ENCODE measurements at places on chromosomes 1 and 21.

- DNase-seq, result peak; percentile 37
Observed at GRCh38 chr1:20840731-20841130, 53.6 kb upstream of the HP1BP3 start.

- DNase-seq, result no peak
Observed at GRCh38 chr1:89114662-89115061, 11.3 kb downstream of the GBP2 start.

DNA sequence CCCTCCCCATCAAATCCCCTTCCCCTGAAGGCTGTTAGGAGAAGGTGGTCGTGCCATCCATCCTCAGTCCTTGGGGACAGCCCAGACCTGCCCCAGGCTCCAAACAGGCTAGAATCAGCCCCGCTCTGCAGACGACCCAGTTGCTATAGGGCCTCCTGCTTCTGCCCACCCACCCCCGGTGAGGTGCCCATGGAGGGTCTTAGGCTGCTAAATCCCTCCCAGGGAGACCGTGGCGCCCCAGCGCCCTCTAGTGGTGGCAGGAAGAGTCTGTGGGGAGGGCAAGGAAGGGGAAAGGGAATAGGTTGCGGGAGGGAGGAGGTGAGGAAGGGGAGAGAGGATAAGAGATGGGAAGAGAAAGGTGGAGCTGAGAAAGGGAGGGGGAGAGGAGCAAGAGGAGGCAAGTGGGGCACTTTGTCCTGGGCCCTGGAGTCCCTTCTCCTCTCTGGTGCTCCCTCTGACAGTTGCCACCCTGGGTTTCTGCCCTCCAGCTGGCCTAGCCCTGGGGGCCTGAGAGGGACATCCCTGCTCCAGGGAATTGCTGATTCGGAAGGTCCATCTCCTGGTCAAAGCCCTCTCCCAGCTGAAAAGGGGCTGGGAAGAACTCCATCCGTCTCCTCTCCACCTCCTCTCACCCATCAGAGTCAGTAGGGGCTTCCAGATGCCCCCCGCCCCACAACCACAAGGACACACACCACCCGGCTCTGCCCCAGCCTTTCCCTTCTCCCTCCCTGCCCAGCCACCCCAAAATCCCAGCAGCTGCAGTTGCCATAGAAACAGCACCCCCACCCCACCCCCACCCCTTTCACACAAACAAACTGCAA, 55.4 kb downstream of the CAMK2N1 start:
- peak; percentile 39 for DNase-seq

- DNase-seq, result no peak
Observed at GRCh38 chr1:202362212-202362611, 13.7 kb downstream of the PPP1R12B start.

DNA sequence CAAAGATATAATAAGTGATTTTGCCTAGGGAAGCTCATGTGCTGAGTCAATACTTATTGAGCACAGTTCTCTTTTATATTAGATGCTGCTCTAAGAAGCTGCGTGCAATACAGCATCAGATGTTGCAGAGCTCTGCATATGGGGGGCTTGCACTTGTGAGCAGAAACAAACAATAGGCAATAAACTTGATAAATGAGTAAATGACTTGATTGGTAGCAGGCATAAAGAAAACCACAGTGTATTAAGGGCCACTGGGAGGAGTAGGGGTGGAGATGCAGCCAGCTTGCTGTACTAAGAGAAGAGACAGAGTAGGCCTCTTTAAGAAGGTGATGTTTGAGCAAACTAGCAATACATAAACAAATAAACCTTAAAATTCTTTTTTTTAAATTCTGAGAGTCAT, 598.5 kb upstream of the ADAMTS5 start:
- DNase-seq, result no peak

- DNase-seq, result no peak
Observed at GRCh38 chr1:211605603-211606331, 26.8 kb upstream of the SLC30A1 start.

DNA sequence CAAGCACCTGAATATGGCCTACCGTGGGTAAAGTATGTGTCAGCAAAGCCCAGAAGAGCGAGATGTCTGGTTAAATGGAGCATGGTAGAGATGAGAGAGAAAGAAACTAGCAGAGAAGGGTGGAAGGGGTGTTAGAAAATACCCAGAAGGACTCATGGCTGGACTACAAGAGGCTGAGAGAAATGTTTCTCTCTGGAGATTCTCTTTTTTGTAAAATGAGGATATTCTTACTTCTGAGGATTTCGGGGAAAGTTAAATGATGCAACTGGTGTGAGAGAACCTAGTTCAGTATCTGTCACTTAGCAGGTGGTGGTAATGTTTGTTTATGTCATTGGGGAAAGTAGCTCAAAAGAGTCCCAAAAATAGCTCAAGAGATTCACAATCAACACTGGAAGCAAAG, 7.2 kb upstream of the EPS15 start:
- DNase-seq, result no peak

DNA sequence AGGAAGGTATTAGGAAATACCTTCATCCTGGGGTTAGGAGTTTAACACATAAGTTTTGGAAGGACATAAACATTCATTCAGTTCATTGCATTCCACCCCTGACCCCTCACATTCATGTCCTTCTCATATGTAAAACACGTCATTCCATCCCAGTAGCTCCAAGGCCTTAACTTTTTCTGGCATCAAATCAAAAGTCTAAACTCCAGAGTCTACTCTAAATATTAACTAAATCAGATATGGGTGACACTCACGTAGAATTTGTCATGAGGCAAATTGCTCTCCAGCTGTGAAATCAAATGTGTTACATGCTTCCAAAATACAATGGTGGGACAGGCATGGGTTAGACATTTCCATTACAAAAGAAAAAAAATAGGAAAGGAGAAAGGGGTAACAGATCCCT, 298.2 kb upstream of the LRRC7 start:
- peak; percentile 5 for DNase-seq

GRCh38 chr21:43287111-43287760, 118.4 kb downstream of the CRYAA start:
- peak; percentile 14 for DNase-seq

GRCh38 chr1:150473659-150474058, 13.6 kb upstream of the TARS2 start:
- peak; percentile 58 for DNase-seq

DNA sequence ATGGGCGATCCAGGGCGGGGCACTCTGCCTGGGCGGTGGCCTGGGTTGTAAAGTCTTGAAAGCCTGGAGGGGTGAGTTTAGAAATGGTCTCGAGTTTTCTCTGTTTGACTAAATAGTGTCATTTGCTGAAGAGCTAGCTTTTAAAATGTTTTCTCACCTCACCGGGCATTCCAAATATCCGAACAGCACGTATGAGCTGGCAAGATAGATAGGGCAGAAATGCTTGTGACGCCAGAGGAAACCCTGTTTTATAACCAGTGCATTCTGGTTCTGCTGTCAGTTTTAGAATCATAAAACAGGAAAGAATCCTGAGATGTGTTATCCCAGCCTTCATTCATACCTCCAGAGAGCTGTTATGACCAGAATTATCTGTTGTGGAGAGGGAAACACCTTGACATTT, 725 bp downstream of the RTCA start:
- peak; percentile 7 for DNase-seq

DNA sequence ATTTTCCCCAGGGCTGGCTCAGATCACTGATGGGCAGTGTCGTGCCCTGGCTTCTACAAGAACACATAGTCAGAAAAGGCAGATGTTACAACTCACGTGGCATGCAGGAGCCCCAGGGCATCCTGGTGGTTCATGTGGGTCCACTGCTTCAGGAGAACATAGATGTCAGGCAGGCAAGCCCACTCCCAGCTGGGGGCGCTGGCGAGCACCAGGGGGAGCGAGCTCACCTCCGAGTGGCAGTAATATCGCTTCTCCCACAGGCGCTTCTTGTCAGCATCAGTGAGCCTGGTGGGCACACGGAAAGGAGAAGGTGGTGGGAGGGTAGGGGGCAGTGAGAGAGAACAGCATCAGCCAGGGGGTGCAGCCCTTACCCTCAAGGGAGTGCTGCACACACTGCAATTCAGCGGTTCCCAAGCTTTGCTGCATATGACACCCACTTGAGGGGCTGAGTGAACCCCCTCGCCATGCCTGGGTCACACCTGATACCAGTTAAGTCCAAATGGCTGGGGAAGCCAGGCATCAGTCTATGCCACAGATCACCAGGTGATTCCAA, 34.3 kb upstream of the PPP1R15B start:
- DNase-seq, result peak; percentile 40

DNA sequence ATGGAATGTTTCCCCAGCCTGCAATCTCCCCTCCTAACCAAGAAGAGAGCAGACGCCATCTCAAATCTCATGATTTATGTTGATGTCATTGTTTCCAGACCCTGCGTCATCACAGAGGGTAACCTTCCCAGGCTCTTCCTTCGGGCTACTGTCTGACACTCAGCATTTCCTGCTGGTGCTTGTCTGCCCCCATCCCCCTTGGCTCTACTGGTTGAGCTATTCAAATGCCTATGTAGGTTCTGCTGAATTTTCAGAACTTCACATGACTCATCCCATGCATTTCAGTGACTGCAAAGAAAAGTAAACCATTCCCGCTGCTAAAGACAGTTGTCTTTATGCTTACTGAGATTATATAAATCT, 24.8 kb upstream of the ITPKB start:
- DNase-seq, result peak; percentile 86

DNA sequence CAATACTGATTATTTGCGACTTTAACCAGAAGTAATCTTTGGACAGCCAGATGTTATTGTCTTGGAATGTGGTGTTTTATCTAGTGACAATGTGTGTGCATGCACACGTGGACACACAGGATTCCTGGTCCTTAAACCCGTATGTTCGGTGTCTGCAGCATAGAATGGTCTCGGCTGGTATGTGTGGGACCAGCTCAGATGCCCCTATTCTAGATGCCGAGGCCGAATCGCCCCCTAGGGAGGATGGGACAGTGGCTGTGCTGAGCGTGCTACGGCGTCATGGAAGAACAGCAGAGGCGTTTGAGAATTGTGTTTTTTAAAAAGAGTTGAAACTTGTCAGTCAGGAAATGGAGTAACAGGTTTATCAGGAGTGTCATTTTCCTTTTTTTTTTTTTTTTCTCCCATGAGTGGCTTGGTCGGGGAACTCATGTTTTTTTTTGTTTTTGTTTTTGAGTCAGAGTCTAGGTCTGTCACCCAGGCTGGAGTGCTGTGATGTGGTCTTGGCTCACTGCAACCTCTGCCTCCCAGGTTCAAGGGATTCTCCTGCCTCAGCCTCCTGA, 30.1 kb downstream of the SKI start:
- no peak for DNase-seq

- DNase-seq, result no peak
Observed at GRCh38 chr1:192587386-192588266, 12.1 kb downstream of the RGS1 start.

DNA sequence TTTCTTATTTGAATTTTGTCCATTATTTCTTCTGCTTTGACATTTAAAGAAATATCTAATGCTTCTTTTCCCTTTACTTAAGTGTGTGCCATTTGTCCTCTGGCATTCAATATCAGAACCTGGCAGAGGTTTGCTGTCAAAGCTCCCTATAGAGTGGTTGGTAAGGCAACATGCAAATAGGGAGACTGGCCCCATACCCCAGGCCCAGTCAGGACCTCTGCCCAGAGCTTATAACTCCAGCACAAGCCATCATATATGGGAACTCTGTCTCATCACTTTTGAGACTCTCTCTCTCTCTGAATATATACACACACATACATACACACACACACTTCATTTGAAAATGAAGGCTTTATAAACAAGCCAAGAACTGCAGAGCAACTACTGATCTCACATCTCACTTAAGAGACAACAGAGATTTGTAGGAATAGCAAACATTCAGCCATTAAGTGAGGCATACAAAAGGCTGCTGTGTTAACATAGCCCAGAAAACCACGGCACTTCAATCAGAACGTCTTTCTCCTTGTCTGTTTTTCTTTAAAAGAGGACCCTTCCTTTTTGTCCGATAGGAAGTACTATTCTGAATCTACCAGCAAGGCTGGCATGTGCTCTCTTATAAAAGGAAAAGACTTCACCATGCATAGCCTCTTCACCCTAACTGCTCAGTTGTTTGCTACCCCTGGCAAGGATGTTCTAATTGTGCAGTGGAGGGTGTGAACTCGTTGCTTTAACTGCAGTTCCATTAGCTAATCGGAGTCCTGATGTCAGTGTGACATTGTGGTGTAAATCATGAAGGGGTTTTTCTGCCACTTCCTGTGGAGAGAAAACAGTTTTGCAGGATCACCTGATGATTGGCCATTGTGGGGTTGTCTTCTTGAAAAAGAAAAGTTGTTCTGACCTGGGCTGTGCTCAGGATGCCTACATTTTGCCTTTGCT, 101.7 kb downstream of the NR5A2 start:
- DNase-seq, result no peak

GRCh38 chr1:203655671-203656070, 29.0 kb downstream of the ATP2B4 start:
- no peak for DNase-seq

- DNase-seq, result no peak
Observed at GRCh38 chr1:174314433-174314832, 133.3 kb upstream of the GPR52 start.

GRCh38 chr21:44510508-44511218, 29.3 kb downstream of the KRTAP10-1 start:
- DNase-seq, result peak; percentile 39

GRCh38 chr1:43447891-43448708, 5.6 kb downstream of the HYI start:
- no peak for DNase-seq

DNA sequence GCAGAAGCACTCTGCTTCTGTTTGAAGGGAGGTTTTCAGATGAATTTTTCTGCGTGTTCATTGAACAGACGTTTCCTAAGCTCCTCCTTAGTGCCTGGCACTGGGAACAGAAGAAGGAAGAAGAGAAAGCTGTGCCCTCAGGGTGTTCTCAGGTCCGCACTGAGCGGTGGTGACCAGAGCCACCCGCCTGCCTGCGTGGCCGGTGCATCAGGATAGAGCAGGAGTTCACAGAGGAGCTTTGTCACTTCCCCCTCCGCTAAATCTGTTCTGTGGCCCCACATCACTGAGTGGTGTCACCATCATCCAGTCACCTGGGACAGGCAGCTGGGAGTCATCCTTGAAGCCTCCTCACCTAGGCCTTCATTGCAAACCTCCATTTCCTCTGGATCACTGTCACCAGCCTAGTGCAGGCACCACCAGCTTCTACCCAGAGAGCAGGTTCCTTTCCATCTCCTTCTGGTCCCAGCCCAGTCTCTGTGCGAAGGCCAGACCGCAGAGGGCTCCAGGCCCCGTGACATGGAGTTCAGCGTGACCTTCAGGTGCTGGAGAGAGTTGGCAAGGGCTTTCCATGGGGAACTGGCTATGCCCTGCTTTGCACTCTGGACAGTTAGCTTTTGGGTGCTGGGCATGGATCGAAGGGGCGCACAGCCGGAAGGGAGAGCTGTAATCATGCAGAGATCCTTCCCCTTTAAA, 21.7 kb downstream of the PARK7 start:
- no peak for DNase-seq

GRCh38 chr1:227729144-227729880, 5.8 kb downstream of the JMJD4 start:
- no peak for DNase-seq

- DNase-seq, result peak; percentile 40
Observed at GRCh38 chr1:78274814-78275213, 216.0 kb upstream of the PTGFR start.

DNA sequence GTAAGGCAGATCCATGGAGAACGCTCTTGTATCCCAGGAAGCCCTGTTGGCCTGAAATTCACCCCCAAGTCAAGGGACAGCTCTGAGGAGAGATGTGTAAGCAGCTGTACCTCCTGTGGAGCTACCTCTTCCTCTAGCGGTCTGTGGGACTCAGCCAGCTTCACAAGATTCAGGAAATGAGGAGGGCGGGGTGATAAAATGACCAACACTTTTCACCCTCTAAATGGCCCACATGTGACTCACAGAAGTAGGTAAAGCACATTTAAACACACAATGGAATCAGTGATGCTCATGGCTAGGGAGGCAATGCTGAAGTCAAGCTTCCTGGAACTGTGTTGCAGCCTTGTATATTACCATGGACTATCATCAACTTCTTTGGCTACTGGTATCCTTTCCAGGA, at the start of gene SH2D1B:
TSS of gene SH2D1B (minus strand) at position 135 of the 400 bp plus-strand sequence. CDS start at position 15, 120 bp downstream.
- peak; percentile 83 for DNase-seq

- no peak for DNase-seq
Observed at GRCh38 chr1:12627296-12627695, 9.3 kb upstream of the DHRS3 start.
